ENCODE measurements at places on chromosomes 3 and 15. TPM values are rescaled to one million over a fixed set of nuclear protein-coding genes. Genes with fewer than 3 reads are reported as not detected.

- H3K36me3 ChIP-seq: no peaks in the 10 kb centered on the region
- H3K4me3 ChIP-seq: peak overlapping the region; percentile 73
- DNase-seq: peak; percentile 47
- H3K27ac ChIP-seq: peak overlapping the region; percentile 85
- peaks cover 7% of the 10 kb centered on the region for H3K4me1 ChIP-seq
Observed at GRCh38 chr3:16512435-16513140, 911 bp downstream of the RFTN1 start.

GRCh38 chr3:36643192-36643591, 121.2 kb downstream of the DCLK3 start:
- H3K27ac ChIP-seq: no peak overlapping the region
- no peaks in the 10 kb centered on the region for H3K4me1 ChIP-seq
- H3K27me3 ChIP-seq: no peaks in the 10 kb centered on the region
- DNase-seq: no peak
- no peak overlapping the region for H3K4me3 ChIP-seq

DNA sequence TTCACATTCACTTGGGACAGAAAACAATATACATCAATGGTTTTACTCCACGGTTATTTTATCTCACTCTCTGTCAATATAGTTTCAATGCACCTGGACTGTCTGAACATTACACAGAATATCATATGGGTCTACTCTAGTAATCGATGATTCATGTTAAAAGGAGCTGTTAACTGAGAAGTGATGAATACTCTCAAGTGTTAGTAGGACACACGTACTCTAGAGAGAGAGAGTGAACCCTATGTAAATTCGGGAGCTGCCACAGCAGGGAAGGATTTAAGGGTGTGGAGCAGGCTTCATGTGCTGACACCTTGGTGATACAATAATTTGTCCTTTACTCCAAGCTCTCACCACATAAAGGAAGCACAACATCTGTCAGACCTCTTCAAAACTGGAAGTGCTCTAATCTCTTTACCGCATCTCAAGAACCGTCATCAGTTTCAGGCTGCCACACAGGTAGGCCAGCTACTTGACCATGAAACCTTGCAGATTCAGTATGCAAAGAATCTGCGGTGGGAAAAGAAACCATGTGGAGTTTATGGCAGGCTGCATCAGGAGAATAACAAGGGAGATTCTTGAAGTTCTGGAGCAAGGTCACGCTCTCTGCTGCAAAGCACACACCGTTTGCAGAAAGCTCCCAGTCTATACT, 199.2 kb upstream of the TMC3 start:
- H3K36me3 ChIP-seq: no peaks in the 10 kb centered on the region
- no peak for DNase-seq
- no peak overlapping the region for H3K27ac ChIP-seq
- no peaks in the 10 kb centered on the region for H3K27me3 ChIP-seq

DNA sequence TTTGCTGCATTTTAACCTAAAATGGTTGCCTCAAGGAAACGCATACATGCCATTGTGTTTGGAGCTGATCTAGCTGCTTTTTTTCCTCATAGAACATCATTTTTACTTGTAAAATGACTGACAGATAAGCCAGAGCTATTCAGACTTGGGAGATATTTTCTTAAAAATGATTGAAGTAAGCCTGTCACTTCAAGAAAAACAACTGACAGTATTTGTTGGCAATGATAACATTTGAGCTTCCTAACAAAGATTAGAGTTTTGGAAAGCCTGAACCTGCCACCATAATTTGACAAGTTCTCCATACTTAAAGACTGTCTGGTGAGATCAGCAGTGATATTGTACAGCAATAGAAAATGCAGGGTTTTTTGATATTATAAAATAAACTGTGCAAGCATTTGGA, 27.6 kb upstream of the MRPL3 start:
- no peaks in the 10 kb centered on the region for H3K27me3 ChIP-seq
- no peak for DNase-seq
- no peak overlapping the region for H3K4me3 ChIP-seq
- no peaks in the 10 kb centered on the region for H3K4me1 ChIP-seq
- H3K27ac ChIP-seq: no peak overlapping the region
- no peaks in the 10 kb centered on the region for H3K36me3 ChIP-seq

- H3K27ac ChIP-seq: no peak overlapping the region
- H3K27me3 ChIP-seq: no peaks in the 10 kb centered on the region
- no peak for DNase-seq
- no peaks in the 10 kb centered on the region for H3K36me3 ChIP-seq
- H3K4me3 ChIP-seq: no peak overlapping the region
Observed at GRCh38 chr3:64462203-64462602, 225.6 kb downstream of the ADAMTS9 start.

CLDN1 gene
- total RNA-seq: 62.1 TPM

ANKRD34C gene
- total RNA-seq: not detected

STRIT1 gene
- not detected for total RNA-seq

PLEKHO2 gene
- 10.3 TPM for total RNA-seq

ST3GAL6 gene
- 11.0 TPM for total RNA-seq

Data from uterus (tissue), 4 donors.